ENCODE measurements at places on chromosomes 16 and 17.

- no peak for DNase-seq
Measured at GRCh38 chr16:54194334-54194743, 92.2 kb downstream of the IRX3 start.

GRCh38 chr16:65583498-65583897, 461.6 kb upstream of the CDH11 start:
- no peak for DNase-seq

DNA sequence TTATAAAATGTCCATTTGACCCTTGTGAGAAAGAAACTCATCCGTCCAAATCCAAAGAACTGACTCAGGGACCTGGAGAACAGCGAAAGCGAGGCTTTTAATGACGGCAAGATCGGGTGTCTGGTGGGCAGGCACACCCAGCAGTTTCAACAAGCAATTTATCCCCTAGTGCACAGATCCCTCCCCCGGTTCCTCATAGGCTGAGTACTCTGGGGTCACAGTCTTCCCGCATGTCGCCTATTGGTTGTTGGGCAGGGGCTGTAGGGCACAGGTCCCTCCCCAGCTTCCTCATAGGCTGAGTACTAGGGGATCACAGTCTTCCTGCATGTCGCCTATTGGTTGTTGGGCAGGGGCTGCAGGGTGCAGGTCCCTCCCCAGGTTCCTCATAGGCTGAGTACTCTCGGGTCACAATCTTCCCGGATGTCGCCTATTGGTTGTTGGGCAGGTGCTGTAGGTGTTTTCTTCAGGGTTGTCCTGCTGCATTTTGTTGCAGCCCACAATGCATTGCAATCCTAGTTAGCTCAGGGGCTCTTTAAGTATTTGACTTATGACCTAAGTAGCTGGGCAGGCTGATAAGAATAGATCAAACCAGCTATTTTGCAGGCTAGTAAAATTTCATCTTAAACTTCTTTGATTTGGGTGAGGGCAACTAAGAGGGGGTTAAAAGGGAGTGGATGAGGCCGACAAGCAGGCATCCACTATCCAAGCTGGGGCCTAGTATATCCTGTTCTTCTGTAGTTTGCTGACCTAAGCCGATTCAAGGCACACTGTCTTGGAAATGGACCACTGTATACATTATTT, 3.6 kb upstream of the UTS2R start:
- DNase-seq, result no peak

DNA sequence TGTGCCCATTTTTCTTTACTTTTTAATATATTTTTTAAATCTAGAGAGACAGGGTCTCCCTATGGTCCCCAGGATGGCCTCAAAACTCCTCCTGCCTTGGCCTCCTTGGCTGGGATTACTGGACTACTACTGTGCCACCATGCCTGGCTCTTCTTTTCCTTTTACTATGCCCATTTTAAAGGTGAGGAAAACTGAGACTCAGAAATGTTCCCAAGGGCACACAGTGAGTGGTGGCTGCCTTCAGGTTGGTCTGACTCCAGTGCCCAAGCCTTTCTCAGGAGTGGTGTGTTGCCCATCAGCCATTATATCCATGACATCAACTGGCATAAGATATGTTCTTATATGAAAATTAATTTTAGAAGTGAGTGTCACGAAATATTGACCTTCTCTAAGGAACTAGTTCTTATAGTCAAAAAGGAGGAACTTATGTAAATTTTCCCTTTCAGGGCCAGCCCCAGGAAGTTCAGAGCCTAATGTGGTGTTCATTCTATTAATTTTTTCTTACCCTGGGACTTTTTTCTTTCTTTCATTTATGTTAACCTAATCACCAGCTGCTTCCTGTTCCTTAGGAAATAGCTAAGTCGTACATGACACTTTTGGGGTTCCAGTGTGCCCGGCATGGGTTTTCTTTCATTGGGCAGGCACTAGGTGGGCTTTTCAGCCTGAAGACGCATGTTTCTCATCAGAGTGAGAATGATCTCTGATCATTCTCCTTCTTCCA, 17.9 kb upstream of the SPN start:
- DNase-seq, result peak; percentile 85

DNA sequence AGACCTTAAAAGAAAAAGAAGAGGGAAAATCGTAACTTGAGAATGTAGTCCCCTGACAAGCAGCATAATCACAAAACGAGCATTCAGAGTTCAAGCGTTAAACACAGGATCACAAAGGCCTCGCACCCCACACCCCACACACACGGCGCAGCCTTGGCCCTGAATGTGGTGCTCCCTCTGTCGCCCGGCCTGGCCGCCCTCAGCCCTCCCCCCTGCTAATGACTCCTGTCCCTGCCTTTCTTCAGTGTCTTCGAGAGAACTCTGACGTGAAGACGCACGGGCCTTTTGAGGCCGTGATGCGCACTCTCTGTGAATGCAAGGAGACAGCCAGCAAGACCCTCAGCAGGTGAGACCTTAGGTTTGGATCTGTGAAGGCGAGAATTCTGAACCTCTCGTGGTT, 47.5 kb upstream of the ENDOV start:
- DNase-seq, result no peak

All from suppressor macrophage (primary cell).